Activated CD4-positive, CD25-positive, alpha-beta regulatory T cell treated with anti-CD3 and anti-CD28 coated beads, Interleukin-2, amount 50 U/mL, for 72 hours (primary cell): ENCODE measurements at places on chromosomes 6 and 20.

DNA sequence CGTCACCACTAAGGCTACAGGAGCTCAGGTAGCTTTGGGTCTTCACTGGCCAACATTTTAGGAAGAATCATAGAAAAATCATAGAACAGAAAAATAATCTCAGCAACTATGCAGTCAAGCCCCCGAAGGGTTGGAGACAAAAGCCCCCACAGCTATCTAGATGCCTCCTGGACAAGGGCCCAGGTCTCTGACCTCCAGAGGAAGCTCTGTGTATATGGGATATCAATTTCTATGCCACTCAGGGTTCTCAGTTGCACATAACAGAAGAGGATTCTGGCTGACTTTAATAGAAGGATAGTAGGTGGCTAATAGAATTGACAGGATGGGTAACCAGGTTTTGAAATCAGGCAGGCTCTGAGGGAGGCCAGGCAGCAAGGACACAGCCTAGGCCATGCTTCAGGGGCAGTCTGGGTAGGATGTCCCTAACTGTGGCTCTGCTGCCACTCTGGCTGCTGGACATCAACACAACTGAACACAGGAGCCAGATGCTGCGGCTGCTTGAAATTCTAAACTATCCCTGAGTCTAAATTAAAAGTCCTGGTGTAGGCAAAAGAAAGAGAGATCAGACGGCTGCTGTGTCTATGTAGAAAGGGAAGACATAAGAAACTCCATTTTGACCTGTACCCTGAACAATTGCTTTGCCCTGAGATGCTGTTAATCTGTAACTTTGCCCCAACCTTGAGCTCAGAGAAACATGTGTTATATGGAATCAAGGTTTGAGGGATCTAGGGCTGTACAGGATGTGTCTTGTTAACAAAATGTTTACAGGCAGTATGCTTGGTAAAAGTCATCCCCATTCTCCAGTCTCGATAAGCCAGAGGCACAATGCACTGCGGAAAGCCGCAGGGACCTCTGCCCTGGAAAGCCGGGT, 65.6 kb downstream of the TRMT6 start:
- DNase-seq = no peak

- no peak for DNase-seq
These were observed 9.6 kb upstream of the TRIM31 start for GRCh38 chr6:30122515-30122914.

DNA sequence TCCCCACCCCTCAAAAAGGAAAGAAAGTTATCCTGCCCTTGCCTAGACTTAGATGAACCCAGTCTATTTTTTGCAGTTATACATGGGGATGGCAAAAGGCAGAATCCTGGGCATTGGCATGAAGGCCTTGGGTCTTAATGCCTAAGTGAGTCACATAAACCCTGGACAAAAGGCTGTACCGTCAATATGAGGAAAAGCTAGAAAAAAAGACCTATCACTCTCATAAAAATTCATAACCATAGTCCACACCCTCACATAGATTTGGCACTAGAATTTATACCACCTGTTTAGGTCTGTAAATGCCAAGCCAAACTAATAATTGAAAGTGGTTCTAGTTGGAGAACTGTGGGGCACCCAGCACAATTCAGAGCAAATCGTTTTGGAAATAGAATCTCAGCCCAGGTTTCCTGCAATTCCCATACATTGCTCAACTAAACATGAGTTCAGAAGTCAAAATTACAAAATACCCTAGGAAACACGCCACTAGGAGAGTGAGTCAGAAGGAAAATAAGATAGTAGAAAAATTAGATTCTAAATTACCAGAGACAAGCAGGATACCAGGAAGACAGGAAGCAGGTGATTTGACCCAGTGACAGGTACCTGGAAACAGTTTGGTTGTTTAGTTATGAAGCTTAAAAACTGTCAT, 70.4 kb upstream of the FUCA2 start:
- DNase-seq = no peak

GRCh38 chr6:124927806-124928205, 34.4 kb upstream of the RNF217 start:
- DNase-seq = no peak

DNA sequence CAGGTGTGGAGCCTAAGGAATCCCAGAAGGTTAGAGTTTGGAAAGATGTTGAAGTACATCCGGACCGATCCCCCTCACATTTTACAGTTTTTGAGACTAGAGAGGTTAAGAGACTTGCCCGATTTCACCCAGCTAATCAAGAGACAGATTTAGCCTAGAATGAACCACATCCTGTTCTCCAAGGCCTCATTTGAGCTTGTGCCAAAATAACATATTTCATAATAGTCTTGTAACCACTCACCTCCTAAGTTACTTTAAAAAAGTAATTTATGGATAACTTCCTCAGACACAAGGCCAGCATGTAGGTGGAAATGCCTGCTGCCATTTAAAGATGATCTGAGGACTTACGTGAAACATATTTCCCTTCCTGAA, 39.8 kb upstream of the ARHGAP18 start:
- no peak for DNase-seq

DNA sequence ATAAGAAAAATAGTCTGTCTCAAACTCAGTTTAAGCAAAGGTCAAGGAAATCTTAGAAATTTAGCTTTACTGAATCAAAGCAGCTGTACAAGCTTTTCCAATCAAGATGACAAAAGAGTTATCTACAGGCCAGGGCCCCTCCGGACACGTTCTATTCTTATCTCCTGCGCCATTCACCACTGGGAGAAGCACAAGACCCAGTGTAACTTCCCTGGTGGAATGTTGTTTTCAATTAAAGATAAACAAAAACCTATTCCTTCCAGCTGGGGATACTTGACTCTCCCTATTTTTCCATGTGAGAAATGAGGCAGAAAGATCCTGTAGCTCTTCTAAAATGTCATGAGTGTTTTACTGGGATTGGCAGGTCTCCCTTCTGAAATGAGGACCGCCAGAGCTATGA, 123.3 kb downstream of the TBX18 start:
- no peak for DNase-seq

DNA sequence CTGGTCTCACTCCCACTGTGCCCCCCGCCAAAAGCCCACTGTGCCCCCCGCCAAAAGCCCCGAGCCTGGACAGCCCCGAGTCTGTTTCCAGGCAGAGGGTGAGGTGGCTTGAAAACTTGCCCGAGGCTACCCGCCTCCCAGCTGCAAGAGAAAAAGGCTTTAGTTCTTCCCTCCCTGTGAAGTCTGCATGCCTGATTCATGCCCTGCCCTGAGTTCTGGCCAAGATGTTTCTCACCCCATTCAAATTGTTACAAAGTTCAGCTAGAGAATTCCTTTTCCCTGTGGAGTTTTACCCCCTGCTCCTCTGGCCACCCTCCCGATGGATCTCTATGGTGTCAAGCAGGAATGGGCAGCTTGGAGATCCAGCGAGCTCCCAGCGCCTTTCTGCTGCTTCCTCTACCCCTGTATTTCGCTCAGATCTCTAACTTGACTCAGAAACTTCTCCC, 298.8 kb upstream of the MAP3K7 start:
- DNase-seq = no peak

GRCh38 chr6:156832231-156832647, 55.1 kb downstream of the ARID1B start:
- DNase-seq = no peak

DNA sequence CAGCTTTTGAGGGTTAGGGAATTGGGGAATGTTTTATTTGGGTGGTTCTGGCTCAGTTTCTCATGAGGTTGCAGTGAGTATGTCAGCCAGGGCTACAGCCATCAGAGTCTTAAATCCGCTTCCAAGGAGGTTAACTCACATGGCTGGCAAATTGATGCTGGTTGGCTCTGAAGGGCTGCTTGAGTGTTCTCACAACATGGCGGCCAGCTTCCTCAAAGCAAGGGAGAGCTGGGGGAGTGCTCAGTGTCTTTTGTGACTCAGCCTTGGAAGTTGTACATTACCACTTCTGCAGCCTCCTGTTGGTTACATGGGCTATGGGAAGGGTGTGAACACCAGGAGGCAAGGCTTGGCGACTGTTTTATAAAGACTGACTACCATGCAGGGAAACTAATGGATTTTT, 17.8 kb upstream of the PPP1R3G start:
- DNase-seq = no peak

DNA sequence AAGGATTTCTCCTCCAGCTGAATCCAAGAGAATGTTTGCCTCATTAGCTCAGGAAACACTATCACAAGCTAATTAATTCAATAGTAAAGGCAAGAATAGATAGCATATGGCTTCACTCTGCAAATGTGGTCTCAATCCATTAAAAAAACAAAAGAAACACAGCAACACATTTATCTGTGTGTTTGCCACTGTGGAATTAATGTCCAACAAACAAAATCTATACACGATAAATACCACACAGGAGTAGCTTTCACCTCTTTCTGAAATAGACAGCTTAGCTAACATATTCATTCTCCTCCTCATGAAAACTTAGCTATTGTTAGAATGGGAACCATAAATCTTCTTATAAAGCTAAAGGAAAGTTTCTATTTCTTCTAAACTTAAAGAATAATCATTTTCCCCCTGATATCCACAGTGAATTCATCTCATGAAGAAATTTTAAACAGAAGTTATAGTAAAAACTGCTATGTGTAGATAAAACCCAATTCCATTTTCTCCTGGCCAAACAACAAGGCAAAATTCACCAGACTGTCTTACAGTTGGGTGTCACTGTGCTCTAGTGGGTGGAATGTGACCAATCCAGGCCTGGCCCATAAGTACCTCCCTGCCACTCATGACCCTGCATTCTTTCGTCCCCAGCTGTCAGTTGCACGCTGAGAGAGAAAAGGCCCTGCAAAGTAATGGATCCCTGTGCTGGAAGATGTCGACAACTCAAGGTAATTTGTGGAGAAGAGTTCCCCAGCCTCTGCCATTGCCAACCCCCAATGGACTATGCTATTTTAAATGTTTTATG, 92.9 kb upstream of the NRSN1 start:
- no peak for DNase-seq

- no peak for DNase-seq
These were observed 161.7 kb upstream of the BMP5 start for GRCh38 chr6:56036916-56037600.

DNA sequence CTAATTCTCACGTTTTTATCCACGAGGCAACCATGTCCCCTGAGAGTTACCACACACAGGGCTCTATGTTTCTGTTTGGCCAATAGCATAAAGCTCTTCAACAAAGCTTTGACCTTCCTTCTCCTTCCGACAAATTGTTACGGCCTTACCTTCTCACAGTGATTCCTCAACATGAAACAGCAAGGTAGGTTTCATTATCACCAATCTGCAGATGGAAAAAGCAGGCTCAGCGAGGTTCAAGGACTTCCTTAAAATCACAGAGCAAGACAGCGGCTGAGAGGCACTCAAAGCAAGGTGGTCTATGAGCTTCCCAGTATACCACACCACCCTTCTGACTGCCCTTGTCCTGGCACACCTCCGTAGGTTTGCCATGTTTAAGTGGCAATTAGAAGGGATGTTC, 360.0 kb downstream of the CD83 start:
- no peak for DNase-seq

- DNase-seq = no peak
These were observed 7.5 kb upstream of the BHLHE23 start for GRCh38 chr20:63014287-63014686.

DNA sequence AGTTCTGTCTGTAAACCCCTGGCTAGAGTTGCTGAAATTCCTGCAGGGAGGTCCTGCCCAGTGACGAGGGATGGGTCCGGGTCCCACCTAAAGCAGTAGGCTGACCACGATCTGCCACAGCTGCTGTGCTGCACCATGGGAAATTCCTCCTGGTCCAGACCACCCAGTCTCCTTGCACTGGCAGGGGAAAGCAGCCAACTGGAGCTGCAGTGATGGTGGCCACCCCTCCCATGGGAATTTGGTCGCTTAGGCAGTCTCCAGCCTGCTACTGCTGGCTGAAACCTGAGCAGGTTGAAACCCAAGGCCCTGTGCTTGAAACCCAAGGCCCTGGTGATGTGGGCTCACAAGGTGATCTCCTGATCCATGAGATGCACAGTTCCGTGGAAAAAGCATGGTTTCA, 23.9 kb upstream of the MOXD1 start:
- DNase-seq = no peak

GRCh38 chr6:37897321-37897720, 77.8 kb downstream of the ZFAND3 start:
- DNase-seq = no peak

- no peak for DNase-seq
These were observed 216.7 kb upstream of the SLC35B3 start for GRCh38 chr6:8651998-8652397.

DNA sequence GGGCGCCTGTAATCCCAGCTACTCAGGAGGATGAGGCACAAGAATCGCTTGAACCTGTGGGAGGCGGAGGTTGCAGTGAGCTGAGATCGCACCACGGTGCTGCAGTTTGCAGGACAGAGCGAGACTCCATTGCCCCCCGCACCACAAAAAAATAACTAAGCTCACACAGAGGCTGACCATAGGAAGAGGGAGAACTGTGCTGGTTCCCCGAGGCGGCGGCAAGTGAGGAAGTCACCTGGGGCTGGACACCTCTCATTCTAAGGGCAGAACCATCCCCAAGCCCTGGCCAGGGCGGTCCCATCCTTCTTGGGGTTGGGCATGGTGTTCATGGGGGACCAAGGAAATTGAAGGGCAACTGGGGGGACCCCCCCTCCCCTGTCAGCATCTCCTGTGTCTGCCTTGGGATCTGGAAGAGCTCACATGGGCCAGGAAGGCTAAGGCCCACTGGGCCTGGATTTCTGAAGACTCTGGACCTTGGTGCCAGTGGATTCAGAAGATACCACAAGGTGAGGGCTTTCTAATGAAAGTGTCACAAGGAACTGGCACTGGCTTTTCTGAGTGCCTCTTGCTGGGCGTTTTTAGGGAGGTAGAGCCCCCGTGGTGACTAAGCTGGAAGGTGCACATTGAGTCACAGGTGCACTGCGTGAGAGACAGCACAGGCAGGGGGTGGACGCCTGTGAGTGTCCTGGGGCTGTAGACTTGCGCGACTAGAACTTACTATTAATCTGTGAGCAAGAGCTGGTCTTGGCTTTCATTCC, 11.5 kb downstream of the IRF4 start:
- peak; percentile 66 for DNase-seq

DNA sequence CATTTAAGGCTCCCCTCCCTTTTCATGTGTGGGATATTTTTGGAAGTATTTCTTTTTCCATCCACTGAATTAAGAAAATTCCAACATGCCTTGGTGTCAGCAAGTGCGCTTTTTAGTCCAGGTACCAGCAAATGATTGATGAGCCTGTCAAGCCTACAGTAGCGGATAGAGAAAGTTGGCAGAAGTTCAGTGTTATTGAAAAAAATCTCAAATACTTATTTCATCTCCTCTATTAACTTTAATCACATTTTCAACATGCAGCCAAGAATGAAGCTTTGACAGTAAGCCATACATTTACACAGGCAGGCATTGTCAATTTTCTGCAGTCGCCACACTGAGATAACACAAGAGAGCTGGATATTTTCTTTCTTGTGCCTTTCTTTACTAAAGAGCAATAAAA, 50.4 kb downstream of the BLOC1S5 start:
- DNase-seq = no peak

GRCh38 chr20:48704761-48705160, 123.0 kb downstream of the PREX1 start:
- DNase-seq = no peak

- DNase-seq = no peak
These were observed 86.3 kb upstream of the CARMIL1 start for GRCh38 chr6:25192590-25193459.

- DNase-seq = no peak
These were observed 583.7 kb downstream of the EPM2A start for GRCh38 chr6:145151624-145152023.

GRCh38 chr20:63315731-63316491, 22.9 kb downstream of the COL20A1 start:
- DNase-seq = no peak

GRCh38 chr20:16078172-16078898, 494.9 kb downstream of the KIF16B start:
- DNase-seq = no peak
